ENCODE measurements at places on chromosomes 4 and X. TPM values are rescaled to one million over a fixed set of nuclear protein-coding genes. Genes with fewer than 3 reads are reported as not detected.

FSTL5 gene
- total RNA-seq: not detected

CCKAR gene
- not detected for total RNA-seq

TMPRSS11D gene
- total RNA-seq: not detected

DNA sequence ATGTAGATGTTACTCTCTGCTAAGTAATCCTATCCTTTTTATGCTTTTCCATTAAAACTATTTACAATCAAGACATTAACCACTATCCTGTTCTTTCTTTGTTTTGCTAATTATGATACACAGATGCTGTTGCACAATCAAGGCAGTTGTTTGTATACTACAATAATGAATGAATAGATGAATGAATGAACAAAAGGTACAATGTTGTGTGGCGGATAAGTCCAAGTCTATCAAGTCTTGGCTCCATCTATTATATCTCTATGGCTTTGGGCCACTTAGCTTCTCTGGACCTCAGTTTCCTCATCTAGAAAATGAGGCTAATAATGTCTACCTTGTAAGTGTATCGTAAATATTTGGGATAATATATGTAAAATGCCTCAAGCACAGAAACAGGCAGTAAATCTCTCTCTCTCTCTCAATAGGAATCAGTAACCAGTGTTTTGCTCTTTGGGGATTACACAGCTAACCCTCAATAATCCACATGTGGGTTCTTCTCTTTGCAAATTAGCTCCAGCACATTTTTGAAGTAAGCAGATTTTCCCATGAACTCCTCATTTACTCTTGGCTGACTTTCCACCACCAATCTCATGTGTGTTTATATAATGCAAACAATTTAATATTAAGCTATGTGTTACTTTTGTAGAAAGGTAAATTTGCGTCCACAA is 27.8 kb upstream of the TSPAN5 start:
- H3K4me1 ChIP-seq: peaks cover 16% of the 10 kb centered on the region
- no peak overlapping the region for H3K4me3 ChIP-seq
- H3K27me3 ChIP-seq: no peaks in the 10 kb centered on the region
- DNase-seq: no peak

GRCh38 chrX:78327370-78328086 is at the start of gene CYSLTR1:
Gene CYSLTR1 (minus strand): TSS chrX:78327611. CDS start chrX:78273746, 53,865 bp downstream.
- H3K27me3 ChIP-seq: no peaks in the 10 kb centered on the region
- H3K27ac ChIP-seq: peak within 1 kb of the TSS; percentile 32
- H3K4me1 ChIP-seq: peaks cover 29% of the 10 kb centered on the region
- no peaks in the 10 kb centered on the region for H3K36me3 ChIP-seq

- H3K4me3 ChIP-seq: no peak overlapping the region
- no peaks in the 10 kb centered on the region for H3K27me3 ChIP-seq
- no peak overlapping the region for H3K27ac ChIP-seq
- H3K4me1 ChIP-seq: no peaks in the 10 kb centered on the region
These were observed 12.5 kb upstream of the OSTC start for GRCh38 chr4:108637856-108638255.

DNA sequence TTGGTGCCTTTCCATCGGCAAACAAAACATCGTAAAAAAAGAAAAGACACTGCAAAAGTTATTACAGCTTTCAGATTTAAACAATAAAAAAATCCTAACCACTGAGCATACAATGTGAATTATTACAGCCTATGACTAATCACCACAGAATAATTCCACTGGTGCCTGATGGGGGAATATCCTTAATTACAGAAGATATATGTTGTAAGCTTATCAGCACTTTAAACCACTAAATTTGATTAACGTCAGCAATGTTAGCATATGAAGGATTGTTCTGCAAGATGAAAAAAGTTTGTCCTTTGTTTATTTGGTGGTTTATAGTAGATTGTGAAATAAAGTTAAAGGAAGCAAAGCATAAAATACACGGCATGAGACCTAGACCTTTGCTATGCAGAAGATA is 210.2 kb upstream of the ADAMTS3 start:
- H3K27ac ChIP-seq: no peak overlapping the region
- H3K4me3 ChIP-seq: no peak overlapping the region
- no peak for DNase-seq
- no peaks in the 10 kb centered on the region for H3K27me3 ChIP-seq

GRCh38 chr4:159902648-159903047 is 799.8 kb downstream of the RAPGEF2 start:
- H3K4me3 ChIP-seq: no peak overlapping the region
- H3K27ac ChIP-seq: no peak overlapping the region
- no peaks in the 10 kb centered on the region for H3K4me1 ChIP-seq
- no peaks in the 10 kb centered on the region for H3K36me3 ChIP-seq

GRCh38 chr4:155552180-155552579 is 114.5 kb upstream of the GUCY1A1 start:
- H3K4me1 ChIP-seq: no peaks in the 10 kb centered on the region
- no peak for DNase-seq
- H3K27me3 ChIP-seq: no peaks in the 10 kb centered on the region
- no peak overlapping the region for H3K27ac ChIP-seq

- DNase-seq: no peak
- no peak overlapping the region for H3K4me3 ChIP-seq
- no peaks in the 10 kb centered on the region for H3K36me3 ChIP-seq
These were observed 124.2 kb upstream of the NRK start for GRCh38 chrX:105697984-105698781.

TMPRSS11B gene
- not detected for total RNA-seq

TCEANC gene
- 5.1 TPM for total RNA-seq

DNA sequence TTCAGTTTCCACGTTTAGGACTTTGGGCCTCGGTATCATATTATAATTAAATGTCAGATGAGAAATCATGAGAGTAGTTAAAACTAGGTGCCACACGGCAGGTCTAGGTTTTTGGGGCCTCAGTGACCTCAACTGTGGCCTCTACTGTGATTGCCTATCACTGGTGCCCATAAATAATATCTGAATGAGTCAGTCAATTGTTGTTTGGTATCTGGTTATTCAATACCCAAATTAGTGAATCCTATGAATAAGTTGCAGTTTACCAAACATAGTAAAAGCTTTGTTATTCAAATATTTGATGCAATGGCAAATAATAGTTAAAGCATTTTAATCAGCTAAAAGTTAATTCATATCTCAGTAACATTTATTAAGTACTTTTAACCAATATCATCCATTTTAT is 188.8 kb downstream of the PPP3CA start:
- peaks cover 42% of the 10 kb centered on the region for H3K4me1 ChIP-seq
- H3K27me3 ChIP-seq: no peaks in the 10 kb centered on the region
- H3K4me3 ChIP-seq: no peak overlapping the region
- DNase-seq: no peak
- H3K36me3 ChIP-seq: peaks cover 16% of the 10 kb centered on the region
- no peak overlapping the region for H3K27ac ChIP-seq

DNA sequence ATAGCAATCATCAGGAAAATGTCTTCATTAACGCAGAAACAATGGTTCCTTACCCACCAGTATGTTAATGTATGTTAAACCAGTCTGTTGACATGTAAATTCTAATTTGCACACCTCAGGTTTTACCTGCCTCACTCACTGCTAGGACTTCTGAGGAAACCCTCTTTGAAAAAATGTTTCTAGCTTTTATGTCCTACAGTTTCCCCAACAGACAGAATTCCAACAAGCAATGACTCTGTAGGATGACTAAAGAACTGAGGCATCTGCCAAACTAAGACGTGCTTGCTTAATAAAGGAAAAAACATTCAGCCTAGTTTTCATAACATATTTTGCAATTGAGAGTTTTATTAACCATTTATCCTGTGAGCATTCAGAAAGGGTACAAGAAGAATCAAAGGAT is 20.6 kb upstream of the SOX3 start:
- no peak overlapping the region for H3K4me3 ChIP-seq
- H3K36me3 ChIP-seq: no peaks in the 10 kb centered on the region

DNA sequence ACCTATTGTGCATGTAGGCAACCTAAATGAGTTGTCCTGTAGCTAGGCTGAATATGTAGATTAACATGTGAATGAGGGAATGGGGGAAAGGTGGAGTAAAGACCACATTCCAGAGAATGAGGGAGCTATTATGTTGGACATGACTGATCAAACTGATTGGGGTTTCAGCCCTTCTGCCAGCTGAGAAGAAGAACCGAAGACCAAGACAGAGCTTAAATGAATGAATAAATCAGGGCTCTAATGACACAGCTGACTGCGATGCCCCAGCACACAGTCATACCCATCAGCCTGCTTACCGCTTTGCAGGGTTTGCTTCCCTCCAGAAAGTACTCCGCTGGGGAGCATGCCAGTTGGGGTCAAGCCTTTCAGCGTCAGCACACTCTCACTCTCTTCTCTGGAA is 315.4 kb downstream of the PPP3CA start:
- peaks cover 22% of the 10 kb centered on the region for H3K36me3 ChIP-seq
- H3K27ac ChIP-seq: no peak overlapping the region
- no peak for DNase-seq
- peaks cover 6% of the 10 kb centered on the region for H3K4me1 ChIP-seq

- no peaks in the 10 kb centered on the region for H3K4me1 ChIP-seq
- H3K27ac ChIP-seq: no peak overlapping the region
- H3K4me3 ChIP-seq: no peak overlapping the region
- peaks cover 6% of the 10 kb centered on the region for H3K27me3 ChIP-seq
- H3K36me3 ChIP-seq: no peaks in the 10 kb centered on the region
These were observed 23.5 kb downstream of the TIGD2 start for GRCh38 chr4:89134775-89135319.

GRCh38 chr4:168887809-168888208 is 122.2 kb downstream of the CBR4 start:
- DNase-seq: no peak
- no peaks in the 10 kb centered on the region for H3K27me3 ChIP-seq
- H3K36me3 ChIP-seq: peaks cover 3% of the 10 kb centered on the region

DNA sequence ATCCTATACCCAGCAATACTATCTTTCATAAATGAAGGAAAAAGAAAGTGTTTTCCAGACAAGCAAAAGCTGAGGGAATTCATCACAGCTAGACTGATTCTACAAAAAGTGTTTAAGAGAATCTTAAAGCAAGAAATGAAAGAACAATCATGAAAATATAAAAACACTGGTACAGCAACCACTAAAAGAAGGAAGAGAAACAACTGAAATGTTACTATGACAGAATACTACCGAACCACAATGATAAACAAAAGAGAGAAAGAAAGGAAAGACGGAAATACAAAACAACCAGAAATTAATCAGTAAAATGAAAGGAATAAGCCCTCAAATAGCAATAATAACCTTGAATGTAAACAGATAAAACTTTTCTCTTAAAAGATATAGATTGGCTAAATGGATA is 110.8 kb upstream of the AFF2 start:
- no peaks in the 10 kb centered on the region for H3K27me3 ChIP-seq
- H3K4me1 ChIP-seq: peaks cover 1% of the 10 kb centered on the region
- no peak overlapping the region for H3K4me3 ChIP-seq
- no peak overlapping the region for H3K27ac ChIP-seq
- peaks cover 2% of the 10 kb centered on the region for H3K36me3 ChIP-seq

DNA sequence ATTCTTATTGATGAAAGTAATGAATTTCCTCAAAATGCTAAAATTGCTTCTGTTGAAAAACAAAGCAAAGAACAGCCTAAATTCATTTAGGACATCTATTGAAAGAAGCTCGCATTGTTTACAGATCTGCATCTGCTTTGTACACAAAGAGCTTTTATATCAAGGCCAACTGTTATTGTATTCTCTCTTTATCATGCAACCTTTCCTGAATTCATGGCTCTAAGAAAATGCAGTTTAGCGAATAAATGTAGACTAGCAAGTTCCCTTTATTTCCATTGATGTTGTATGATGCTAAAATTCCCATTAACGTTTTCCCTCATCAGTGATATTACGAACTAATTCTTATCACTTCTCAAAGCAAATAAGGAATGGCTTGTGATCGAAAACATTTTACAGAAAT is 446.3 kb downstream of the MID1IP1 start:
- H3K27me3 ChIP-seq: no peaks in the 10 kb centered on the region
- peaks cover 9% of the 10 kb centered on the region for H3K4me1 ChIP-seq
- H3K36me3 ChIP-seq: no peaks in the 10 kb centered on the region
- H3K27ac ChIP-seq: no peak overlapping the region
- DNase-seq: no peak

GRCh38 chrX:101359966-101360365 is 11.4 kb upstream of the TIMM8A start:
- no peak overlapping the region for H3K27ac ChIP-seq
- H3K36me3 ChIP-seq: no peaks in the 10 kb centered on the region
- H3K27me3 ChIP-seq: no peaks in the 10 kb centered on the region
- no peak for DNase-seq
- peaks cover 8% of the 10 kb centered on the region for H3K4me1 ChIP-seq

GRCh38 chr4:102862747-102863146 is 6.0 kb upstream of the CISD2 start:
- H3K27ac ChIP-seq: no peak overlapping the region
- peaks cover 36% of the 10 kb centered on the region for H3K4me1 ChIP-seq
- H3K36me3 ChIP-seq: peaks cover 66% of the 10 kb centered on the region
- DNase-seq: no peak
- no peaks in the 10 kb centered on the region for H3K27me3 ChIP-seq
